ENCODE measurements at places on chromosomes 7 and 10. TPM values are rescaled to one million over a fixed set of nuclear protein-coding genes. Genes with fewer than 3 reads are reported as not detected.

LRGUK gene
- 0.07 TPM for total RNA-seq

ARHGAP12 gene
- 22.0 TPM for total RNA-seq

HNRNPA2B1 gene
- total RNA-seq = 274 TPM

UPK3B gene
- not detected for total RNA-seq

TDRD1 gene
- not detected for total RNA-seq

VWC2 gene
- not detected for total RNA-seq

C7orf33 gene
- total RNA-seq = not detected

KCNH2 gene
- total RNA-seq = 0.07 TPM

GNGT1 gene
- total RNA-seq = not detected

TAS2R3 gene
- total RNA-seq = 0.46 TPM

- DNase-seq = no peak
These were observed 202.8 kb upstream of the AKR1E2 start for GRCh38 chr10:4623200-4623599.

GRCh38 chr7:92622685-92623084 lies 32.5 kb upstream of the FAM133B start:
- DNase-seq = no peak

GRCh38 chr10:87177-88080 lies 38.3 kb upstream of the TUBB8 start:
- DNase-seq = no peak

- no peak for DNase-seq
These were observed 974 bp downstream of the KIF11 start for GRCh38 chr10:92593619-92594588.

DNA sequence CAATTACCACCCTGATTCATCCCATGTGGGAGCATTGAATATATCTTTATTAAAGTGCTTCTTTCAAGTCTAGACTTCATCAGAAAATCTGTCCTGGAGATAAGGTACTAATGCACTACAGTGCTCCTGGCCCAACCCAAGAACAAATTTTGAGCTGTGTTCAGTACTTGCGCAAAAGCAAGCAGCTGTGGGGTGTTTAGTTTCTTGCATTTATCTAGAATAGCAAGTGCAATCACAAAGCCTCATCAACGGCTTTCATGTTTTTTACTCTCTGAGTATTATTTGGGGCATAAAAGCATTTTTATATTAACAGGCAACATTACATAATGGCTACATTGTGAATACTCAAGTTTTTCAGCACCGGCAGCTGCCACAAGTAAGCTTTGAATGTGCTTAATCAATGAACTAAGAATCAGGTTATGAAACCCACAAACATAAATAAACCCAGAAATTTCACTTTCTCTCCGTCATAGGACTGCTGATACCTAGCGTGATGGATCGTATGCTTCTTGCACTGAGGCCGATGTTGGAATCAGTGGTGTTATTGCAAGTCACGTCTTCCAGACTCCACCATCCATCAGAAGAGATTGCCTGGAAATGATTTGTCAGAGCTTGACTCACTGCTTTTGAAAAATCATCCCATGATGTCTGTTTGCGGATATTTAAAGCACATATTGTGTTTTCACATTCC lies 113.1 kb downstream of the CTTNBP2 start:
- DNase-seq = no peak

DNA sequence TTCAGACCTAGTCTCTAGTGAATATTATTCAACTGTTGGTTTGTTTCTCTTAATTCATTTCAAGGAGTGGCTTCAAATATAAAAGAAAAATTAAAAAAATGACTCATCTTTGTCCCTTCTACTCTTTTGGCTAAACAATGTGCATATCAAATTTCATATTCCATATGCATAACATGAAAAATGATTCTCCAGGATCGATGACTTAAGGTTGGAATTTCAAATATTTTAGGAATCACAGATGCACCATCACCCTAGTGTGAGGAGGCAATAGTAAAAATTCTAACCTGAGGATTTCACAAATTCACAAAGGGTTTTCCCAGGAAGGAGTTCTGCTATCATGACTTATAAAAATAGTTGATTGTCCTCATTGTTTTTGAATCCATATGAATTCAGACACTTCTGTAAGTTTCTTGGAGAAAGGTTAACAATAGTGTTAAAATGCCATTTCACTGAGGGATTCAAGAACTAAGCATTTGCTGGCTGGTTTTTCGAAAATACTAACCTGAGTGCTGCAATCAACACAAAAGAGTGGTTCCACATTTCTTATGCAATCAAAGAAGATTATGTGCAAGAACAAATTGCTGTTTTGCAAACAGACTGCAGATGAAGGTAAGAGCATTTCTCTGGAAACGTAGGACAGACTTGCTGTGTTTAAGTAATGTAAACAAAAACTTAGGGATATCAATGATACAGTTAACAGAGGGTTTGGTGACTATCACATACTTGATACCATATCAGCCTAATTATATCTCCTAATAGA lies 547.5 kb upstream of the LRRTM3 start:
- DNase-seq = no peak

GRCh38 chr10:44030132-44030531 lies 354.8 kb downstream of the CXCL12 start:
- no peak for DNase-seq

DNA sequence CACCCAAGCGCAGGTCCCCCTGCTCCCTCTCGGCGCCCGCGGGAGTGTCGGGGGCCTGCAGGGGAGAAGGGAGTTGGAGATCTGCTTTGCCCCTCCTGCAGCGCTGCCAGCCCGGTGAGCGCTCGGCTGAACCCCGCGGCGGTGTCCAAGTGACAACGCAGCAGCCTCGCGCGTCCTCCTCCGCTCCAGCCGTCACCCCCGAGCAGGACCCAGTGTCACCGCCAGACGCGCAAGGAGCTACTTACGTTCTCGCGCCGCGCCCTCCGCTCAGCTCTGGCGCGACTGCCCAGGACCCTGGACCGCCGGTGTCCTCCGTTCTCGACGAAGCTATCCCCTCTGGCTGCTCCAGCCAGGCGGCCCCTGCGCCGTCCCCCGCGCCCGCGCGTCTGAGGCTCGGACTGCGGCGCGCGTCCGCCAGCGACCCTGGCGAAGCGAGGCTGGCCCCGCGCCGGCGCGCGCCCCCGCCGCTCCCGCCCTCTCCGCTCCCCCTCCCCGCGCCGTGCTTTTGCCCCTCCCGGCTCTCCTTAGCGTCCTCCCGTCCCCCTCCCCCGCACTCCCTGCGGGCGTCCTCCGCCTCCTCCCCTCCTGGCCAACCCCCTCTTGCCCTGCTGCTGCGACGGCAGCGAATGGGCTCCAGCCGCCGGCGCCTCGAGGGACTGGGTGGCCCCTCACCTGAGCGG lies at the start of gene NRCAM:
Gene NRCAM (minus strand): TSS at position 439 of the 680 bp plus-strand sequence. CDS start 216,372 bp downstream, outside the sequence.
- DNase-seq = no peak

GRCh38 chr7:140631021-140631420 lies 9.6 kb downstream of the DENND2A start:
- DNase-seq = no peak

DNA sequence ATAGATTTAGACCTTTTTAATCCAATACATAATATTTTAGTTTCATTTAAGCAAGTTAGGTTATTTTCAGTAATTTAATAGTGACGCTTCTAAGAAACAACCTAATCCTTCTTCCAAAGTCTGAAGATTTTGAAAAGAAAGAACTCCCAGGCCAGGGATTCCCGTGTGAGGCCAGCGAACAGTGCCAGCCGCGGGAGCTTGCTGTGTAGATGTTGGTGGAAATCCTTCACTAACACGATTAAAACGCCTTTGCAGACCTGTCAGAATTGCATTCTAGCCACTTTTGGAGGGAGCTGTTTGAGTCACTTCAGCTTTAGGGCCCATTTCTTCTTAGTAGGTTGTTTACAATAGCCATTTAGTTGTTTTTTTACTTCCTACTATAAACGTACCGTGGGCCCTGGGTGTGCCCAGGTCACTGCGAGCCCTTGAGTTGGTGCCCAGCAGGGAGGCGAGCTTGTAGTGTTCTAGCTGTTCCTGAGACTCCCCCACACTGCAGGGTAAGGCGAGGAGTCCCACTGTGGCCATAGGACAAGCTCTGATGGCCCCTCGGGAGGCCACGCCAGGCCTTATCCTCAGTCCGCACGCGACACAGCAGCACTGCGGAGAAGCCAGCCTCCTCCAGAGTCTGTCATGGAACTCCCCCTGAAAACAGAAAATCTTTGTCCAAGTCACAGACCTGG lies 32.3 kb downstream of the PPP2R2D start:
- no peak for DNase-seq

- DNase-seq = no peak
These were observed 98.8 kb upstream of the MACROH2A2 start for GRCh38 chr10:69953851-69954250.

- no peak for DNase-seq
These were observed 37.4 kb downstream of the GBX1 start for GRCh38 chr7:151129960-151130591.

Data from pulmonary artery endothelial cell (primary cell).